A673 (cell line): ENCODE measurements at places on chromosomes 2 and 18. TPM values are rescaled to one million over a fixed set of nuclear protein-coding genes. Genes with fewer than 3 reads are reported as not detected.

- no peak for DNase-seq
Measured at GRCh38 chr2:152098496-152099366, at the start of gene CACNB4. TSS of gene CACNB4 (minus strand) at chr2:152099044.

GRCh38 chr18:63850020-63850419 is 37.5 kb upstream of the SERPINB2 start:
- DNase-seq: peak; percentile 77

DNA sequence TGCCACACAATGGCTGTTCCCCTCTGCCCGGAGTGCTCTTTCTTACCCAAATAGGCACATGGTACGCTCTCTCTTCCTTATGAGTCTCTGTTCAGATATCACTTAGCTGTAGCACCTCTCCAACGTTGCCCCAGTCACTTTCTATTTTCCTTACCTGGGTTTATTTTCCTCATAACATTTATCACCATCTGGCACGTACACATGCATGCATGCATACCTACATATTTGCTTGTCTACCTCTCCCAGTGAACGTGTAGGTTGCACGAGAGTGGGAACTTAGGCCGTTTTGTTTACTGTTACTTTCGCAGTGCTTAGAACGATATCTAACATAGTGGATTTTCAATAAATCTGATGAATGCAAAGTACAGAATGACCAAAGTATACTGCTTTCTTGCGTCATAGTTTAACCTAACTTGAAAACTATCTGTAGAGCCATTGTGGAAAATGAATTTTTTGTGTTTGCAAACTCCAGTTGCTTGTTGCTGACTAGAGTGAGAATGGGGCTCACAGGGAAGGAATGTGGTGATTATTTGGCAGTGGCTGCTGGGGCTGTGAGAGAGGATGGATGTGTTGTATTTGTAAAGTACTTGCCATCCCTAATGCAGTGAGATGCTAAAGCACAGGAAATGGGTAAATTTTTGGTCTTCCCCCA is 47.1 kb downstream of the ACSL3 start:
- DNase-seq: no peak

- no peak for DNase-seq
Measured at GRCh38 chr2:102264952-102265351, 46.4 kb upstream of the IL1RL1 start.

ARHGEF4 gene
- total RNA-seq: 2.1 and 3.2 TPM in 2 replicates

PARD6G gene
- 7.9 and 10.2 TPM in 2 replicates for total RNA-seq

FIGN gene
- 0.22 and 0.24 TPM in 2 replicates for total RNA-seq

DNA sequence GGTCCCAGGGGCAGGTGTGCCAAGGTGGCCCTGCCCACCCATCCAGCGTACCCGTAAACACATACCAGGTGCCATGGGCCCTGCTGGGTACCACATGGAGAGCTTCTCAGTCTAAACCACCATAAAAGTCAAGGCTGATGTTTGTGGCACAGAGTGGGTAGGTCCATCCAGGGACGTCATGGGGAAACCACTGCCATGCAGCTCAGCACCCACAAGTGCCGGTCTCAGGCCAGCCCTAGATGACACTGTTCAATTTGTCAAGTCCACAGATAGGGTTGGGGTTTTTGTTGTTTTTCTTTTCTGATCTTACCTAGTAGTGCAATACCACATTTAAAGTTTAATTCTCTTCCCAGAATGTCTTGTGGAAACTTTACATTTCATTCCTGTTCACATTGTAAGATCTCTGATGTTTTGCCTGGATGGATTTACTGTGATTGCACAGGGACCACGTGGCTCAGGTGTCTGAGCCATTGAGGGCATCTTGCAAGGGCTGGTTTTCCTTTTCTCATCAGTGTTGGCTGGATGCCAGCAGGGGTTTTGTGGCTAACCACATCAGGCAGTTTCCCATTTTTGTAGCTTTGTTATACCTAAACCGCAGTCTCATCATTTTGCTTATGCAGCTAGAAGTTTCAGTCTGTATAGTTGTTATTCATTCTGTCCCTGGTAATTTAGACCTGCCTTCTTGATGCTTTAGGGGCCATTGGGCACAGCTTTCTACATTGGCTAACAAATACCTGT is 64.7 kb downstream of the STK25 start:
- DNase-seq: peak; percentile 12

TRIP12 gene
- 263 and 300 TPM in 2 replicates for total RNA-seq

GRCh38 chr2:121825003-121825950 is 69.8 kb downstream of the TSN start:
- no peak for DNase-seq

DNA sequence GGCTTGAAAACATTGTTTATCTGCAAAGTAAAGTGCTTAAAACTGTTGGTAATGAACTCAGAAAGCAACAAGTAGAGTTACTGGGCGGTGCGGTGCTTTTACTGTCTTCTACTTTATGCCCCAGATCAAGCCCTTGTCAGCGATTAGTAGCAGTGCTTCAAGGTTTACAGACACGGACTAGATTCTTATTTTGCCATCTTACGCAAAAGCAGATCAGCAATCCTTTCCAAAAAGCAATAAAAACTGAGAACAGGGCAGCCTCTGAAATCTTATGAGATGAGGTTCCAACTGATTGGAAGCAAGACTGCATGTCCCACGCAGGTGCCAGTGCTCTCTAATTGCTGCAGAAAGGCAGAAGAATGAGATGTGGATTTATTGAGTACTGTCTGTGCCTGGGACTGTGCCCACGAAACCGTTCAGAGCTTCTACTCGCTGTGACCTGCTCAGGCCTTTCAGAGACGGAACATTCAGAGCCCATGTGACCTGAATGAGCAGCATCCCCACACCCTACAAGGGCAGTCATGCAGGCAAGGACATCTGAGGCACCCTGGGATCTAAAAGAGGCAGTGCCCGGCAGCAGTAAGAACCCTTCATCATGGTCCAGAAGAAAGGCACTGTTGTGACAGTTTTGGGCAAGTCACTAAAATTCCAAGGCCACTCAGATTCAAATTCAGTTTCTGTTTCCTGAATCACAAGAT is 15.7 kb downstream of the COL4A3 start:
- no peak for DNase-seq

LRATD1 gene
- total RNA-seq: not detected in 2 replicates

GRCh38 chr18:2337552-2338141 is 233.7 kb downstream of the METTL4 start:
- DNase-seq: peak; percentile 45

GRCh38 chr2:88054782-88055370 is 707 bp downstream of the KRCC1 start:
- DNase-seq: peak; percentile 49

DNA sequence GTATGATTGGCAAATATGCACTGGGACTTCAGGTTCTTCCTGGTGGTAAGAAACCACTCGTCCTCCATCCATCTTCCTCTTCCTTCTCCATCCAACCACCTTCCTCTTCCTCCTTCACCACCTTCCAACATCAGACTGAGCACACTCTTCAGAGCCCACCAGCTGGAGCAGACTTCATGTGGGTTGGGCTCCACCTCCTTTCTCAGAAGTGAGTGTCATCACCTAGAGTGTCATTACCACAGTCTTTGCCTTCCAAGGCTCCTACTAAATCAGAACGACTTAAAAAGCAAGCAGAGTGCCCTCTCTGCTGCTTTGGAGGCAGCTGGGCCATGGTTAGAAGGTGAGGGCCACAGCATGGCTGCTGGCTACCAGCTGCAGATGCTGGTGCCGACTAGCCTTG is 171.6 kb downstream of the SH3RF3 start:
- no peak for DNase-seq

GRCh38 chr2:69007169-69007568 is 5.8 kb upstream of the ANTXR1 start:
- no peak for DNase-seq

DNA sequence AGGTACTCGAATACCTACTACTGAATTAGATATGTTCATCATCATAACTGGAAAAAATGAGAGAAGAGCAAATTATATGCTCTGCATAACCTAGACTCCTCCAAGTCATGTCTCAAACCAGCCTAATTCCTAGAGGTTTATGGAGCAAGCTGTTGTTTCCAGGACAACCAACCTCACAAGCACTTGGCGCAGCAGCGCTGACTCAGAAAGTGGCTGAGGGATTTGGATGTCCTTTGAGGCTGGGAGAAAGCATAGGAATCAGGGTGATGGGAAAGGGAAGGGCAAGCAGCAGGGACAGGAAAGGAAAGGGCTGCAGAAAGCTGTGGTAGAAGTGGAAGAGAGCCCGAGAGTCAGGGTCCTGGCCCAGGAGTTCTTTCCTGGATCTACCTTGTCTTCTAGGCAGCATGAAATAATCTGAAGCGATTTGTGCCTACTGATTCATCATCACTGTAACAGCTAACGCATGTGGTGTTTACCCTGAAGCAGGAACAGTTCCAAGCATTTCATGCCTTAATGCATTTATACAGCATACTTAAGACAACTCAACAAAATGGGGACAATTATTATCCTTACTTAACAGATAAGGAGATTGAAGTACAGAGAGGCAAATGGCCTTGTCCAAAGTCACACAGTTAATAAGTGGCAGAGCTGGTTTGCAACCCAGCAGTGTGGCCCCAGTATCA is 3.7 kb downstream of the PLEK start:
- no peak for DNase-seq

GRCh38 chr2:202178346-202178958 is 59.9 kb downstream of the SUMO1 start:
- DNase-seq: peak; percentile 83

DNA sequence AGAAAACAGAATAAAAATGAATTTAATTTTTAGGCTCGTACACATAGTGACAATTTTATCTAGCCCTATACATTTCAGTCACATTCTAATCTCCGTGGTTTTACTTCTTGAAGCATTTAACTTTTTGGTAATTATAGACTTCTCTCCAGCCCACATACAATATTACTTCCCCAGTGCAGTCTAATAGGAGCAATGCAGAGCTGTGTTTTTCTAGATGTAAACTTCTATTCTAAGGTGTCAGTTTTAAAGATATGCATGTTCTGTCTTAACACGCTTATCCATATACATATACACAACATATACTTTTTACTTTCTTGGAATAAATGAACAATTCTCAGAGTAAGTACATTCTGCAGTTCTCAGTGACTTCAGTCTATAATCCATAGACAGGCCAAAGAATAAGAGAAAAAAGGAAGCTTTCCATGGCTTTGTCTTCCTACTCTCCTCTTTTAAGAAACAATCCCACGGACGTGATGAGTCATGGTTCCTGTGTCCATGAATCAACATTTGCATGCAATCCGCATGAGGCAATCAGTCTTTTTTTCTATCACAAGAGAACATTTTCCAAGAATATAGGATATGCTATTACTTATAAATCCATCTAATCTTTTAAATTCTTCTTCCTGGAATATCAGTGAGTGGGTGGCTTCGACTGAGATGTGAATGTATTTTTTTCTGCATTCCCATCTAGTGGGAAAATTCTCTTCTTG is 42.8 kb downstream of the CCDC102B start:
- peak; percentile 92 for DNase-seq

SRSF7 gene
- 320 and 355 TPM in 2 replicates for total RNA-seq

DNA sequence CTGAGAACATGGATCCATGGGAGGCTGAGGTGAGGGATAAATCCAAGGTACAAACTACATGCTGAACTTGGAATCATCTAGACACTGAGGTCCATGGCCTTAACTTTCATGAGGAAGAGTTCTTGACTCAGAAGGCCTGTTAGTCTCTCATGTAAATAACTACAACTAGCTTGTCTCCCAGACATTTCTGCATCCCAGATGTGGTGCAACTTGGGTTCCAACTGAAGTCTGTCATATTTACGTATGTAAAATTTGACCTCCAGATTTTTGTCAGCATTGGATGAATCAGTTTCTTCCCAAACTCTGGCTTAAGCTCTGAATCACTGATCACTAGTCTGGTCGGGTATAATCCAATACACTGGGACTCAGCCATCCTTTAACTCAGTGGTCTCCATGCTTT is 306.9 kb downstream of the PDE11A start:
- no peak for DNase-seq

GPAT2 gene
- total RNA-seq: not detected in 2 replicates

GRCh38 chr2:63049970-63050333 is 678 bp upstream of the OTX1 start:
- DNase-seq: no peak

GRCh38 chr2:64831134-64831976 is 157.8 kb upstream of the SLC1A4 start:
- DNase-seq: peak; percentile 91

DNA sequence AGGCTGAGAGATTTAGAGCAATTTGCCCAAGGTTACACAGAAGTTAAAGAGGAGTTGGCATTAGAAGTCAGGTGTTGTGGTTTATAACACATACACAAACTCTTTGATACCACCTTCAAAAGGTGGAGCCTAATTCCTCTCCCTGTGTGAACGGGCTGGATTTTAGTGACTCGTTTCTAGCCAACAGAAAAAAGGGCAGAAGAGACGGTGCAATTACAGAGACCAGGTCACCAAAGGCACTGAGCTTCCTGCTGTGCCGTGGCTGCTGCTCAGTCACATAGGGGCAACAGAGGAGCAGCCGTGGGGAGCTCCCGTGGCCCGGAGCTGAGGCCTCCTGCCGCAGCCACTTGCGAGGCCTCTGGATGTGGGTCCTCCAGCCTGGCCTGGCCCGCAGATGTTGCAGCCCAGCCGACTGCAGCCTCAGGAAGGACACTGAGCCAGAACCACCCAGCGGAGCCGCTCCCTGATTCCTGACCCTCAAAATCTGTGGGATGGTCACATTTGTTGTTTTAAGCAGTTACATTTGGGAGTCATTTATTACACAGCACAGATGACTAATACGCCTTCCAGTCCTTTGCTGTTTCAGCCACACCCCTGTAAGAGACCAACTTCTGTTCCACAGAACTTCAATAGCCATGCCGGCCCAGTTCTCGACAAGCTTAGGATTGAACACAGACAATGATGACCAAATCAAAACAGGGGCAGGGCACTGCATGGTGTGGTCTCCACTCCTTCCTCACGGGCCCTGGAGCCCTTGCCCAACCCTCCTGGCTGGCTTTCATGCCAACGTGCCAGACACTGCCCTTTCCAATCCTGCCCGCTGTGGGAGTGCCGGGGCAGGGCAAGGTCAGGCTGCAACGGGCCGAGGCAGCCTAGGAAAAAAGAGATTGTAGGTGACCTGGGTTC is 17.1 kb downstream of the EDAR start:
- DNase-seq: no peak

DNA sequence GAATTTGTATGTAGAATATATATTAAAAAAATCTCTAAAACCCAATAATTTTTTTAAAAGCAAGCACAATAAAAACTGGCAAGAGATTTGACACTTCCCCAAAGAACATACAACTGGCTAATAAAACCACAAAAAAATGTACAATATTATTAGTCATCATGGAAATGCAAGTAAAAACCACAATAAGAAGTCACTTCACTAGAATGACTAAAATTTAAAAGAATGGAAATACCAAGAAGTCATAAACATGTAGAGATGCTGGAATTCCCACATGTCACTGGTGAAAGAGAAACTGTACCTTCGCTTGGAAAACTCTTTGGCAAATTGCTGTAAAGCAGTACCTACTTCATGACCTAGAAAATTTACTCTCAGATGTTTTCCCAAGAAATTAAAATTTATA is 43.4 kb upstream of the KYNU start:
- no peak for DNase-seq

OSR1 gene
- 0.13 and 0.84 TPM in 2 replicates for total RNA-seq
